Activated CD4-positive, alpha-beta T cell treated with anti-CD3 and anti-CD28 coated beads, Interleukin-2, amount 50 U/mL, for 4 hours (primary cell): ENCODE measurements at places on chromosomes 2 and 18.
A peak's percentile ranks its signal among the peaks of the same experiment; 100 is the strongest.

DNA sequence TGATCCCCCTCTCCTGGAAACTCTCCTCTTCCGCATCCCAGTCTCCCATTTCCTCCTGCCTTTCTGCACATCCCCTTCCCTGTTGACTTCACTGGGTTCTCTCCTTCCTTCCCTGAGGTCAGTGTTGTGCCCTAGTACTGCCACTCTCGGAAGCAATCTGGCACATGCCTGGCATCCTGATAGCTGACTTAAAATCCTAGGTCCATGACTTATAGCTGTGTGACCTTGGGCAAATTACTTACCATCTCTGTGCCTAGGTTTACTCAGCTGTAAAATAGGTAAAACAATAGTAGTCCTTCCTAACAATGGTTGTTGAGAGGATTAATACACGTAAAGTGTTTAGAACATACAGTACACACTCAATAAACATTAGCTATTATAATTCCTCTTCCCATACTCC, 9.3 kb downstream of the EVA1A start:
- DNase-seq = no peak

GRCh38 chr2:130837811-130838565, 1.3 kb downstream of the ARHGEF4 start:
- DNase-seq = no peak

- DNase-seq = no peak
Observed at GRCh38 chr2:232476045-232476444, 11.6 kb downstream of the ECEL1 start.

- no peak for DNase-seq
Observed at GRCh38 chr2:109217362-109218086, 88.5 kb downstream of the SH3RF3 start.

- no peak for DNase-seq
Observed at GRCh38 chr18:36328916-36329315, 31.4 kb downstream of the FHOD3 start.

DNA sequence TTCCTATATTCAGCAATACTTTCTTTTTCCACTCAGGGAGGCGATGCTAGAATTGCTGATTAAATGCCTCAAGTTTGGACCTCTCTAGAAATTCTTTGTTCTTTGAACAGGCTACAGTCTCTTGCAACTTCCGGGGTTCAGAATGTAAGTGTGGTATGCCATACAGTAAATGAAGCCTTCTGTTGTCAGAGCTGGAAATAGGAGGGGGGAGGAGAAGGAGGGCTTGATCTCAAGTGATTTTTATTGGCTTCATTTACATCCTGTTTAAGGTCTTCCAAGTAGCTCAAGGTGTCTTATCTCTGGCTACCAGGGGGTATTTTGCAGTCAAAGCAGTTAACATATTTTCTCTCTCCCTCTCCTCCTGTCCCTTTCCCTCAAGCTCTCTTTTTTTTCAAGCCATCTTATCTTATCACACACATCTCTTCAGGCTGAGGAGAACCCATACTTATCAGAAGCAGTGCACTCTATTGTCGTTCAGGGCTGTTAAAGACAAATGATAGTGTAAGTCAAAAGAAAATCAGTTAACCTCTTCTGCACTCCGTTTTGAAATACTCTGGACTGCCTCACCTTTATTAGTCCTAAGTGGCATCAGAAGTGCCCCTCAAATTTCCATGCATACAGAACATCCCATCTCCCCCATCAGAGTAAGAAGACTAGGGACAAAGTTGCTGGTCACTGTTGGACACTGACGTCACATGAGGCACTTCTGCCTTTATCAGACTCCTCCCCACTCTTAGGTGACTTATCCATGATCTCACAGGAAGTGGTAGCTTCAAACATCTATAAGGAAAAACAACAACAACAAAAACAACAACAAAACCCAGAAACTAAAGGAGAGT, 112.2 kb downstream of the ZNF521 start:
- DNase-seq = no peak

DNA sequence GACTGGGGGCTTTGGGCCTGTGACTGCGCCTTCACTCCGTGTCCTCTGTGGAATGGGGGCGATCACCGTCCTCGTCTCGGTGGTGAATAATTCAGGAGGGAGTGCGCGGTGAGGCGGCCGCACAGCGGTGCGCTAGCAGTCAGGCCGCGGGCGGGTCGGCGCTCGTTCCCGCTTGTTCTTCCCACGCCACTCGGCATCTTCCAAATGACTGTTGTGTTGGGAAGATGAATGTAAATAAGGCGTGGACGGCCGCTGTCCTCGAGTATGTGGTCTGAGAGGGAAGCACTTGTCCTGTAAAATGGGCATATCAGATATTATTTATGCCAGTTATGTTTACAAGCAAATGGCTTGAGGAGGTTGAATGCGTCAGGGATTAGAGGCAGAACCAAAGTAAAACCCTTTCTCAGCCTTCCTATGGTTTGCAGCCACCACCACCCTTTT, 608 bp upstream of the VPS4B start:
- DNase-seq = no peak

DNA sequence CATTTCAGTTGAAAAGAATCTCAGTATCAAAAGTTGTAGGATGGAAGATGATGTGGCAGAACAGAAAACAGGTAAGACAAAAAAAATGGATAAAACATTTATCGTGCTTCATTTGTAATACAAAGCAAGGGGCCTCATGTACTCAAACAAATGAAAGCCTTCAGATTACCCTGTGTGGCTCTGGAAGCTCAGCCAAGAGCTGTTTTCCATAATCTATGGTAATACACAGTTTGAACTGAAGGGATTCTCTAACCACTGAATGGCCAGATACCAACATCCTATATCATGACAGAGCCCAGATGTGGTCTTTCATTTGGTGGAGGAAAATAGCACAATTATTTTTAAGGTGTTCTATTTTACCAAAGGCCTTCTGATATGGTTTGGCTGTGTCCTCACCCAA, 272.1 kb upstream of the RND3 start:
- DNase-seq = no peak

GRCh38 chr2:175579646-175580045, 398.1 kb upstream of the ATP5MC3 start:
- no peak for DNase-seq

DNA sequence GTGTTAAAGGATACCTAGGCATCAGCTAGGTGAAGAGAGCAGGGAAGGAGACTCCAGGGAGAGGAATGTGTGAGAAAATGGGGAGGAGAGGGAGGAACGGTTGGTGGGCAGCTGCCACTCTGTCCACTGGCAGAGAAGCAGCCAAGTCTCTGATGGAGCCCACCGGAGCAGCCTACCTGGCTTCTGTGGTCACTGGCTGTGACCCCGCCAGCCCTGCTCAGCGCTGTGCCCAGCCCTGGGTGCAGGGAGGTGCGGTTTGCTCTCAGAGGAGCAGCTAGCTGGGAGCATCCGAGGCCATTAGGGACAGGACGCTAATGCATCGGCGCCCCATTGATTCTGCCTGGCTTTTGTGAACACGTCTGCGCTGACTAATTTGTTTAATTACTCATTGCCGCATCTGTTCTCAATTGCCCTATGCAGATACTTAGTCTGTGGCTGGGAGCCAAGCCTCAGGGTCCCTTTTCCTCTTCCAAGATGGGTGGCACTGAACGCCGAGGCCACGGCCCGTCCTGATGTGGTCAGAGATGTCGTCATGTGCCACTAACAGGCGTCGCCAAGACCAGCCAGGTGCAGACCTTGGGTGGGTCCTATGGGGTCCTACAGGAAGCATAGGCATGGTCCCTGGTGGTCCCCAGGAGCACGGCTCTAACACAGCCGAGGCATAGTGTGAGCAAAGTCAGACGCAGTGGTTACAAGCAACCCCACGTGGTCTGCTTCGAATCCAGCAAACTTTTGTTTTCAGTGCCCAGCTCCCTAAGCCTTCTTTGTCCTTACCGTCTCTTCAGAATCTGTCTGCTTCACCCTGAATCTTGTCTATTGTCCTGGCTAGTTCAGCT, 82.0 kb downstream of the RRM2 start:
- no peak for DNase-seq

DNA sequence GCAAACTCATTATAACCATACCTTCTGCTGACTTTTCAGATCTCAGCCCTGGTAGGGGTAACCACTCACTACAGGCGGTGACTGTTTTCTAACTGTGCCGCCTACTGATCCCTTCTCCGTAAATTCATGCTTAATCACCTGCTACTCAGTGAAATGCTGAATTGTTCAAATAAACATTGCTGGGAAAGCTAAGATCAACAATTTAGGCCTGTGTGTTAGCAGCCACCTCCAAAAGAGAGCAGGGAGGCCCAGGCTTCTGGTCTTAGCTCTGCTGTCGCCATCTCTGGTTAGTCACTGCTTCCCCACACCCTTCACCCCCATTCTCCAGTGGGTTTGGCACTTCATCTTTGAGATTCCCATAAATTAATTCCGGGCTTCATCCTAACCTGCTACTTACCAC, 21.8 kb upstream of the NT5C1B start:
- DNase-seq = no peak

DNA sequence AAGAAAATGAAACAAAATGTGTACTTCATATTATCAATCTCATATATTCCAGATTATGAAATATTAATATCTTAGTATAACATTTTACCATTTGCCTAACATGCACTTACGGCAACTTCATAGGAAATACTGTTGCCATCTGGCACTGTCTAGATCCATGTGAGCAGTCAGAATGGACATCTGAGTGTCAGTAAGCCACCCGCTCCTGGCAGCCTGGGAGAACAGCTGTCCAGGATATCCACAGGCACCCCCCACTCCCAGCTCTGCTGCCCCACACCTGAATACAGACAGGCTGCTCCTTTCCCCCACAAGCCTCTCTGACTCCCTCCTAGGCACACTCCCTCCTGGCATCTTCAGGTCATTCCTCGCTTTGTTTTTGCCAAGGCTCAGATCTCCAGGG, 127.0 kb downstream of the GAREM1 start:
- DNase-seq = no peak

DNA sequence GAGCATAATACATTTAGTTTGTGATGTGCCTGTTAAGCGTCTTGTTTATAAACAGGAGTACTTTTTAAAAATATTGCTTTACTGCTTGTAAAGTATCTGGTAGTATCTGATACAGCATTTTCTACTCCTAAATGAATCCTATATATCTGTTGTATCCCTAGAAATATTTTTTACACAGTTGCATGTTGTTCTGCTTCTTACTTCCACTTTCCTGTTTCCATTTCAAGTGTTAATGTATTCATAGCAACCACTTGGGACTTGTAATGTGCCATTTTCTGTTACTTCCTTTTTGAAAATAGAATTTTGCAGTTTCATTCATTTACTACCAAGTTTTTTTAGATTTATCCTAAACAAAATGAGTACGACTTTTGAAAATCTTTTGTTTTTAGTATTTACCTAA, 24.9 kb downstream of the CCNT2 start:
- DNase-seq = no peak

- DNase-seq = no peak
Observed at GRCh38 chr2:195819276-195819675, 162.2 kb downstream of the SLC39A10 start.

- no peak for DNase-seq
Observed at GRCh38 chr18:76389716-76390115, 105.3 kb downstream of the ZNF516 start.

DNA sequence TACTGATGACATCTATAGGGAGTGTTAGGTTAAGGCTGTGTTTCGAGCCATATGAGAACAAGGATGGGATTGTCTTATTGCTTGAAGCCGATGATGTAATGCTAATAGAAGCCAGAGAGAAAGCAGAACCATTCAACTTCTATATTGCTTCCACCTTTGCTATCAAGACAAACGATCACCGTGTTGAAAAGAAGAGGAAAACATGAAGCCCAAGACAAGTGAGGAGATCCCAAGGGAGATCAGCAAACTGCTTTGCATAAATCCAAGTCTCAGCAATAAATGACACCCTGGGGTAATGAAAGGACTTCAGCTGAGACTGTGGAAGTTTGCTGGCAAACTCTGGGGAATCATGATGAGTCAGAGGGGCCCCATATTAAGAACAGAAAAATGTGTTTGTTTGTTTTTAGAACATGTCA, 206.2 kb downstream of the NCKAP5 start:
- DNase-seq = no peak

DNA sequence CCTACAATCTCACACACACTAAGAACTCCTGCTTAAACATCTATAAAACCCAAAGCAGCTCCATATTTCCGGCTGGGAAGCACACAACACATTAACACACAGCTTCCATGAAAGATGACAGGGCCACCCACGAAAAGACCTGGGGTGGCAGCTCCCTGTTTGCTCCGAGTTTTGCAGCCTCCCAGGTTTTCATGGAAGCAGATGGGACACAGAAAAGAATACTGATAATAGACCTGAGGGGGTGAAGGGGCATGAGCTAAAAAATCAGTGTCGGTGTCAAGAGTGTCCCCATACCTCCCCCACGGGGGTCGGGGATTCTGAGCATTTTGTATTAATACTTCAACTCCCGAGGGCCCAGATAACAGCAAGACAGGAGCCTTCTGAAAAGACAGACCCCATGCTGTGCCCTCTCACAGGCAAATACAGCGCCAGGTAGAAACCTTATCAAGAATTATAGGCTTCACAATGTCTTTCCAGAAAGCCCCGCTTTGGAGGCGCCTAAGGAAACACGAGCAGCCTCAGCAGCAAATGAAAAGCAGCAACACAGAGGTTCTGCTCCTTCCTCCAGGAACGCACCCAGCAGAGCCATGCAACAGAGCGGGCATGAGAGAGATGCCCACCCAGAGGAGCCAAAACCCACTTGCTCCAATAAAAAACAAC, 50.5 kb downstream of the ZNF516 start:
- DNase-seq = no peak

- no peak for DNase-seq
Observed at GRCh38 chr2:230231251-230231650, 5.7 kb downstream of the SP140 start.

DNA sequence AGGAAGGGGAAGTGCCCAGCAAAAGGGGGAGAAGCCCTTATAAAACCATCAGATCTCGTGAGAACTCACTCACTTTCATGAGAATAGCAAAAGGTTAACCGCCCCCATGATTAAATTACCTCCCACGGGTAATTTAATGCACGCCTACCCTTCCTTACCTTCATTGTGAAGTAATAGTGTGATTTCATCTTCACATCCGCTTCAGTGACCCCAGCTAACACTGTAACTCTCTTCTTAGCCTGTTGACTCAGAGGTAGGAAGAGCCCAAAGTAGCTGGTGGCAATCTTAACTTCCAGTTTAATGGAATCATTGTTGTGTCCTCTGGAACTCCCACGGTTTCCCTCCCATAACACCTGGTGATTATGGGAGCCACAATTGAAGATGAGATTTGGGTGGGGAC, 120.5 kb downstream of the GULP1 start:
- DNase-seq = no peak

- no peak for DNase-seq
Observed at GRCh38 chr2:42367835-42368234, 6.8 kb upstream of the COX7A2L start.

- DNase-seq = no peak
Observed at GRCh38 chr2:160269365-160269764, 69.3 kb upstream of the ITGB6 start.

GRCh38 chr2:43082903-43083677, 143.3 kb downstream of the ZFP36L2 start:
- DNase-seq = no peak

- DNase-seq = peak; percentile 50
Observed at GRCh38 chr2:98518101-98518500, 73.4 kb downstream of the INPP4A start.

DNA sequence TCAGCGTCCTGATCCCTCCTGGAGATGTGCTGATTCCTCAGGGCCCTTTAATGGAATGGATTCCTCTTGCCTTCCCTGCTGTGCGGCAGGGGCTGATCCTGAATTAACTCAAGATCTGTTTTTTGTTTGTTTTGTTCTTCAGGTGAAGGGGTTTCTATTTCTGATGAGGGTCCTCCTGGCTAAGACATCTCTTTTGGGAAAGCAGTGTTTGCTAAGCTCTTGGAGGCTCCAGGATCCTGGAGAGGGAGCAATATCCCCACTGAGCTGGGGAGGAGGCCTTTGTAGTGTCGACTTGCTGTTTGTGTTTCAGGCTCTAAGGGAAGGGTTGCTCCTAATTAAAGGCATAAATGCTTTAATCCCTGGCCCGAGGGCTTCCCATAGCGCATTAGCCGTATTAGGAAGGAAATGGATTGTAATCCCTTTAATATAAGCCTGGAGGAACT, 65.3 kb upstream of the FOXI3 start:
- no peak for DNase-seq
